ENCODE measurements at places on chromosomes 1 and 21.

DNA sequence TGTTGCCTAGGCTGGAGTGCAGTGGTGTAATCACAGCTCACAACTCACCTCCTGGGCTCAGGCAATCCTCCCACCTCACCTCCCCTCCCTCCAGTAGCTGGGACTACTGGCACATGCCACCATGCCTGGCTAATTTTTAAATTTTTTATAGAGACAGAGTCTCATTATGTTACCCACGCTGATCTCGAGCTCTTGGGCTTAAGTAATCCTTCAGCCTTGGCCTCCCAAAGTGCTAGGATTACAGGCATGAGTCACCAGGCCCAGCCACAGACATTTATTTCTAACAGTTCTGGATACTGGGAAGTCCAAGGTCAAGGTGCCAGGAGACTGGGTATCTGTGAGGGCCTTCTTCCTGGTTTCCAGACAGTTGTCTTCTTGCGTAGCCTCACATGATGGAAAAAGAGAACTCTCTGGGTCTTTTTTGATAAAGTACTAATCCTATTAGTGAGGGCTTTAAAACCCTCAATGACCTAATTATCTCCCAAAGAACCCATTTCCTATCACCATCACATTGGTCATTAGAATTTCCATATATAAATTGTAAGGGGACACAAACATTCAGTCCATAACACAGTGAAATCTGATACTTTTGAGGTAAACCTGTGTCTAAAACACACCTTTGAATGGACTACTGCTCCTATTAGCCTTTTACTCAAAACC is 67.9 kb downstream of the PHACTR4 start:
- peak; percentile 72 for DNase-seq

DNA sequence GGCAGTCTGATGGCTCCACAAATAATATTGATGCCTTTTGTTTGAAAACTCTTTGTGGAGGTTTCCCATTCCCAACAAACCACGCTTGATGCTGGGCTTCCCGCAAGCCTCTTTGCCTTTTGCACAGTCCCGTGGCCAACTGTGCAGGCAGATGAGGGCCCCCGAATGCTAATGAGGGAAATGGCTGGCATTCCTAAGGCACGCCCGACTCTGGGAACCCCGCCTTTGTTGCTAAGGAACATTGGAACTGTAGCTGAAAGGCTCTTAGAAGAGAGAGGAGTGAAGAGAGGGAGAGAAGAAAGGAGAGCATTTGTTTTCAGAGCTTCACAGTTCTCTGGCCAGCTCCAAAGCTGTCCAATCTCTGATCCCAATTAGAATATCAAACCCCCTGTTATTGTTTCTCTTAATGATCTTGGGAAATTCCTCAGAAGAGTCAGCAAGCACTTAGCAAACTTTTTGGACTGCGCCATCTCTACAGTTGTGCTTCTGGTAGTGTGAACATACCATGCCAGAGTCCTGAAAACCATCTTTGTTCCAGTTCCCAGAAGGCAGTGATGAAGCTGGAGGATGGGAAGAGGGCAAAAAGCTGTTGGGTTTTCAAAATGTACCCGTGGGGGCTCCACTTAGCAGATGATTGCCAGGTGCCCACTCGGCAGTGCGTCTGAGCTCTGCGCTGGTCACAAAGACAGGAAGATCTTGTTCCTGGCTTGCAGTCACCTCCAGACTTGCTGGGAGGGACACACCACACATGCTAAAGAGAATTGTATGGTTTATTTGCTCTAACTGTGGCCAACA is 60.1 kb upstream of the CYP2J2 start:
- DNase-seq = no peak

- no peak for DNase-seq
Observed at GRCh38 chr1:112937070-112937469, 18.9 kb downstream of the SLC16A1 start.

- peak; percentile 47 for DNase-seq
Observed at GRCh38 chr1:32249831-32250525, 1.1 kb upstream of the LCK start.

DNA sequence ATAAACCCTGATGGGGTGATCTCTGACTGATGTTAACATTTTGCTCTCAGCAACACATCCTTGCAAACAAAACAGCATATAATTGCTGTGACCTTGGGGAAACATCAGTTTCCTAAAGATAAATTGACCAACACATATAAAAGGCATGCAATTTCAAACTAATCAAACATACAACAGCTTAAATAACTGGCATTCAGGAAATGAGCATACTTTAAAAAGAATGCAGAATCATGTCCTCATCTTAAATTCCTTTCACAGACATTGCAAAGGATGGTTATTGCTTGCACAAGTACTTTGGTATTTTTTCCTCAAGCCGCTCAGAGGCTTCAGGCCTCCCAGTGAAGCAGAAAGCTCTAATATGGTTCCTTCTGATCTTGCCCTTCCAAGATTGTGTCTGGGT is 53.4 kb upstream of the RGS18 start:
- DNase-seq = no peak

DNA sequence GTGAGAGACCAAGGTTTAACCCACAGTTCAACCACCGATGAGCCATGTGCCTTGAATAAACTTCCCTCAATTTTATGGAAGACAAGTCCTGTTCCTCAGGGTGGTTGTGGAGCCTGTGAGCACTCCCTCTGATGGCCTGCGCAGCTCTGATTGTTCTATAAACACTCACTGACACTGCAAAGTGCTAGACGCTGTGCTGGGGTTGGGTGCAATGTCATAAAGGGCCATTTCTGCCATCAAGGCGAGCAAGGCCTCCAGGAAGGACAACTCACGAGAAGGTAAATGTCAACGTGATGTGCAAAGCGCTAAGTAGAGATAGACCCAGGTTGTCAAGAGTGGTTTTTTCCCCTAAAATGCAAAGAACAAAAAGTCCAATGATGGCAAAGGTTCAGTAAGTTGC is 75.7 kb upstream of the SYT6 start:
- no peak for DNase-seq

- DNase-seq = peak; percentile 86
Observed at GRCh38 chr1:152034654-152035538, 1.9 kb downstream of the S100A11 start.

DNA sequence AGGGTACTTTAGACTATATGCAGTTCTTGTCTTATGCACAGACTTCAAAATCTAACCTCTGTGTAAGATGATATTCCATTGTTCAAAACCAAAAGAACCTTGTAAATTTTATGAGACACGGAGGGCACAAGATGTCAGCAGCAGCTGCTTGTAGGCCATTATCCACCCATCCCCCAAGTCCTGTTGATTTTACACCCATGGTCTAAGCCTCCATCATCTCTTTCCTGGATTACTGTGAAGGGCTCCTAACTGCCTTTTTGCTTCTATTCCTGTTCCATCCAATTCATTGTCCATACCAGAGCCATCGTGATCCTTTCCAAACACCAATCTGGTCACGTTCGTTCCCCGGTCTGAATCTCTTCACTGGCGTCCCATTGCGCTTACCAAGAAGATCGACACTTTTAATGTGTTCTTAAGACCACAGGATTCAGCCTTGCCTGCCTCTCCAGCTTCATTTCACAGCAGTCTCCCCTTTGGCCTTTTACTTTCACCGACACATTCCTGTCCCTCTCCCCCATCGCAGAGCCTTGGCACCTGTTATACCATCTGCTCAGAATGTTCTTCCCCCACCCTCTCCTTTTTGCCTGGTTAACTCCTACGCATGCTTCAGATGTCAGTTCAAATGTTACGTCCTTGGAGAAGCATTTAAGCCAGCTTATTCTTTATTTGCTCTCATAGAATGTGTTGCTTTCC is 107.3 kb upstream of the POU3F1 start:
- DNase-seq = no peak

DNA sequence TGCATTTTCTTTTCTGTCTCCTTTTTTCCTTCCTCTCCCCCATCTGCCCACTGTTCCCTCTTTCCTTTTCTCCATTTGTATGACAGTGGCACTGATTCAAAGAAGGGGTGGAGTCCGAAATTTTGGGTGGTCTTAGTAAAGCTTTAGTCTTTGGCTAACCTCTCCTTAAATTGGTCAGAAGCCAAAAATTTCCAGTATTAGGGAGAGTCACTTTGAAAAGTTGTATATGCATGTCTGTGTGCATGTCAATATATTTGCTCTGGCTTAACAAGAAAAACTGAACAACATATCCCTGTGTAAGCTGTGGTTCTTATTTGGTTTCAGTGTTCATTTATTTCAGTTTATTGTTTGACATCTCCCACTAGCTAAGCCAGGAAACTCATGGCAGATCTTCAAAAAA is 314.8 kb upstream of the CXADR start:
- no peak for DNase-seq

DNA sequence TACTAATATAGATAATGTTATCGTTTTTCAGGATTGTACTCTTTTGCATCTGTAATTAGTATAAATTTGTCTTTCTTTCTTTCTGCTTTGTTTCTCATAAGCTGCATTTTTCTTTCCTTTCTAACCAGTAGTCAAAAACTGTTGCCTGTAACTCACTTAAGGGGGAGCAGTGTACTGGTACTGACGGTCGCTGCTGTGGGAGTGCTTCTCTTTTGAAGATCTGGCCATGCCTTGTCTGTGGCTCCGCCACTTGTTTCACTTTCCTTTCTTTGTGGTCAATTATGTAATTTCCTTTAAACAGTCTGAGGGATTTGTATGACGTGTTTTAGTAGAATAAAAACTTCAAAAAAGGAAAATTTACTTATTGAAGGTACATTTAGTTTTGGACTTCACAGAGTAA is 37.0 kb downstream of the MIA3 start:
- peak; percentile 29 for DNase-seq

DNA sequence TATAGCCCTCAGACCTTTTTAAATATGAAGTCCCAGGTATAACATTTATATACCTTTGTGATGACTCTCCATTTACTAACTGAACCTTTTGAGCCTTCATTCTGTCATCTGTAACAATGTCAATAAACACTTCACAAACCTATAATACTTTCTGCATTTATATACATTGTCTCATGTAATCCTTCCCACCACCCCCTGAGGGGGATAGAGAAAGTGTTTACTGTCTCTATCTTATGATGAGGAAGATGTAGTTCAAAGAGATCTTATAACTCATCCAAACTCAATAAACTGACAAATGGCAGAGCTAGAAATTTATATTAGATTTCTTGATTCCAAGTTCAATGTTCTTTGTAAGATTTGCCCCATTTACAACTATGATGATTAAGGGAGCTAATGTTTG is 48.3 kb upstream of the CR2 start:
- no peak for DNase-seq

GRCh38 chr21:37873655-37874054 is 42.6 kb downstream of the KCNJ6 start:
- no peak for DNase-seq

DNA sequence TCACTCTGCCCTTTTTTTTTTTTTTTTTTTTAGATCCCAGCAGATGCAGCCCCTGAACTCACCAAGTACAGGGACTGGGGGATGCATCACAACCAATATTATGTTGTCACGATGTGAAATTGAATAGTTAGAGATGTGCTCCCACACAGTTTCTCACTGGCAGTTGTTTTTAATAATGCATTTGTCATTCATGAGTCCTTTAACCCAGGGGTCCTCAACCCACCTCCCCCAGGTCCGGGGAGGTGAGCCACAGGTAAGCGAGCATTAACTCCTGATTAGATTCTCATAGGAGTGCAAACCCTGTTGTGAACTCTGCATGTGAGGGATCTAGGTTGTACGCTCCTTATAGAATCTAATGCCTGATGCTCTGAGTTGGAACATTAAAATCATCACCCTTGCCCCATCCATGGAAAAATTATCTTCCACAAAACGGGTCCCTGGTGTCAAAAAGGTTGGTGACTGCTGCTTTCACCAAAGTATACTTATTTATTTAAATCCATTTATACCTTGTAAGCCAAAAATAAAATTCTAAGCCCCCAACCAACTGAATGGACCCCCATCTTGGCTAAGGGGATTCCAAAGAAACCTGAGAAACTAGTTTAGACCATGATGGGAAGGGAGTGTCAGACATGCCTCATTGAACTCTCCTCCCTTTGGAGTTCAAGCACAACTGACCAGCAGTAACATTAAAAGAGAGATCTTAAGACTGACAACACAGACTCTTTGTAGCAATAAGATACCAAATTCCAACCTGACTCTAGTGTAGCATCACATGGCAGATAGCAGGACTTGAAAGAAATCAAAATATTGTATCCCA is 119.3 kb upstream of the ATP1A1 start:
- DNase-seq = no peak

DNA sequence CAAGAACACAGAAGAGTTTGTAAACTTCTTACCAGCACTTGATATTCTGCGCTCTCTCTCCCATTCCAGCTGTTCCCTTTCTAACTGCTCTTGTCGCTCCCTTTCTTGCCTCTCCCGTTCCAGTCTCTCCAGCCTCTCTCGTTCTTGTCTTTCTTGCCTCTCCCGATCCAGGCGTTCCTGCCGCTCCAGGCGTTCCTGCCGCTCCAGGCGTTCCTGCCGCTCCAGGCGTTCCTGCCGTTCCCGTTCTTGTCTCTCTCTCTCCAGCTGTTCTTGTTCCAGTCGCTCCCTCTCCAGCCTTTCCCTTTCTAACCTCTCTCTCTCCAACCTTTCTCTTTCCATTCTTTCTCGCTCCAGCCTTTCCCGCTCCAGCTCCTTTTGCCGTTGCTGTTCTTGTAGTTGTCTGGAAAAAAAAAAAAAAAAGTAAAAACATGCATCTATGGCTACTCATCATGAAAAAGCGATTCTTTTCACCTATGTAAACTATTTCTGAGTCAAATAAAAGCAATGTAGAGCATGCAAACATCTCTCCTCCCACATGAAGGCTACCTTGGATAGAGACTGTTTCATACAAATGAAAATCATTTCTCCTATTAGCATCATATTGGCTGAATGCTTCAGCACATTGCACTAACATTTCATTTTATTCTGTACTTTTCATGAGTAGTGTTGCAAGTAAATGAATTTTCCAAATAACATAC is 91.5 kb upstream of the LBR start:
- DNase-seq = no peak

DNA sequence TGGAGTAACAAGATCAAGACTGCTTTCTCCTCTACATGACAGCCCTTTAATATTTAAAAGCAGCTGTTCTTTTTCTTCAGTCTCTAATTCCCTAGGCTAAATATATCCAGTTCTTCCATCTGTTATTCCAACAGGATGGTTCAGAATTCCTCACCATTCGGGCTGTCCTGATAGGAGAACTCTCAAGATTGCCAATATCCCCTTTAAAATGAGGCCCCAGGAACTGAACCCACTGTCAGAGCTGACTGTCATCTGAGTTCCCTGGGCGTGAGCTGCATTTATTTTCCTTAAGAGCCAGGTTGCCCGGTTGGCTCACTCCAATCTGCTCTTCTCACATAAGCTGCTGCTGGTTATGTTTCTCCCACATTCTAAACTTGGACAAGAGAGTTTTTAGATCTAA is 177.6 kb downstream of the MIS18A start:
- DNase-seq = no peak

DNA sequence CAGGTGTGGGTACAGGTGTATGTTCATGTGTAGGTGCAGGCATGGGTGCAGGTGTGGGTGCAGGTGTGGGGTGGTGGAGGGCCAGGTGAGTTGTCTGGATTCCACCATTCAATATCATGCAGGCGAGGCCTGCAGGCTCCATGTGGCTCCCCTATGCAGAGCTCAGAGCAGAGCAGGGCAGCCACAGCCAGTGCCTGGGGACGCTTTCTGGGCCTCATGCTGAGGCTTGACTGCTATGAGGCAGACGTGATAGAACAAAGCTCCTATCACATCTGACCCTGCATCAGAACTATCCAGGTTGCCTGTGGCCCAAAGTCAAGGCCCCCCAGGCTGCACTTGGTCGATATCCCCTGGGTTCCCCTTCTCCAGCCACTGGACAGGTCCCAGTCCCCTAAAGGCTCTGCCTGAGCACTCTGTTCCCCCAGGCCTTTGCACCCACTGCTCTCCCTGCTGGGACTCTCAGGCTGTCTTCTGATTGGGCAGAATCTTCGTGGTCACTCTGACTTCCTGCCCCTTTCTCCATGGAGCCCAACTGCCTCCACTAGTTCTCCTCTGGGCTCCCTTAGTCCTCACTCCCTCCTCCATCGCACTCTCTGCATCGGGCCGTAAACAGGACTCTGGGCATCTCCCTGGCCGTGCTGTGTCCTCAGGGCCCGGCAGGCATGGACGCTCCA is 78.6 kb upstream of the ACTL8 start:
- DNase-seq = no peak
